Activated CD4-positive, alpha-beta T cell treated with anti-CD3 and anti-CD28 coated beads, Interleukin-2, amount 50 U/mL, for 16 hours (primary cell): ENCODE measurements at places on chromosomes 1 and 21.

DNA sequence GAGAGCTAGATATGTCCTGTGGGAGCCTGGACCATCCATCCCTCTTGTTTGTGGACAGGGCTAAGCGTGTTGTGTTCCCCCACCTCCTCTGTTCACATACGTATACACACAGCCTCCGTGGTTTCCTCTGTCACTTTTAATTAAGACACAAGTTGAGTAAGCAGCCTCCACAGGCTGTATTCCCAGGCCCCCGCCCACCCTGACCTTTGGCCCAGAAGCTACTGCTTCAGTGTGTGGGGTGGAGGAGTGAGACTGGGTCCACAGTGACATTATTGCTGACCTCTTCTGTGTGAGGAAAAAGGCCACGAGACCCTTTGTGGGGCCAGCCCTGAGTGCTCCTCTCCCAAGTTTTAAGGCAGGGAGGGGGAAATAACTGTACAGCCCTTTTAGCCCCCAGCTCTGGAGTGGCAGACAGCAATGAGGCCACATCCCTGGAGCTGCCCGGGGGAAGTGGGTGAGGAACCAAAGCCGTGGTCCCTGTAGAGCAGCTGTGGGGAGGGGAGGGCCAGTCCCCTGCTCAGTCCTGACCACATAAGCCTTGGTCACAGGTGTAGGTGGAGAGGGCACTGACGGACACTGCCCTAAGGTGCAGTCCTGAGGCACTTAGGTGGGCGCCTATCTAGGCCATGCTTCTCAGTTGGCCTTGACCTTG lies 4.4 kb downstream of the ELOVL1 start:
- DNase-seq: peak; percentile 39

- DNase-seq: no peak
These were observed 116.6 kb downstream of the NTMT2 start for GRCh38 chr1:170262276-170262939.

DNA sequence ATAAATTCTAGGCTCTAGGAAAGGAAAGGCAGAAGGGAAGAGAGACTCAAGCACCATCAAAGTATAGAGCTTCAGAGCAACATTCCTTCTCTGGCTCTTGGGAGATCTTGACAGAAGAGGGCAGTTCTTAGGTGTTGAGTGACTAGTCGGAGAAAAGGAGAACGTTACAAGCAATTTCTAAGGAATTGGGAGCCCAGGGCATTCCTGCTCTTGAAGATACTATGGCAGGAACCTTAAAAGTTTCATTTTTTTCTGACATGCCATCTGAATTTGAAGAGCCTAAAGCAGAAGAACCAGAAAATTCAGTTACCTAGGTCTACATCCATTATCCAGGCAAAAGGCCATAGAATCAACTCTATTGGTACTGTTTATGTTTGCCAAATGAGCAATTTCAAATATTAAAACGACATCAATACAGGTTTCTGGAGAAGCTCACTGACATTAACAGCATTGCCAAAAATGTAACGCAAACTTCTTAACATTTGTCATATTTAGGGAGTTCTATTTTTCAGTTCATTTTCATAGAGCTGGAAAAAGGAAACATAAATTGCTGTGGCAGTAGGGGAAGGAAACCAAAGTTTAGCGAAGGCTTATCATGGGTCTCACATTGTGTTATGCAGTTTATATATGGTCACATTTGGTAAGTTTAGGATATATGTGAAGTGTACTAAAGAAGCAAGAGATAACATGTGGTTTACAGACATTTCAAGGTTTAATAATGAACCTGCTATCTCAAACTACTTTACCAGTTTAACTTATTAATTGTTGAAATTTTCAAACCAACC lies 210.1 kb upstream of the NRIP1 start:
- DNase-seq: no peak

- DNase-seq: no peak
These were observed 37.3 kb upstream of the ARHGEF16 start for GRCh38 chr1:3417082-3417739.

- DNase-seq: no peak
These were observed 32.1 kb upstream of the RAB4A start for GRCh38 chr1:229238674-229239415.

GRCh38 chr1:93004566-93005251 lies 43.4 kb upstream of the DIPK1A start:
- DNase-seq: no peak

DNA sequence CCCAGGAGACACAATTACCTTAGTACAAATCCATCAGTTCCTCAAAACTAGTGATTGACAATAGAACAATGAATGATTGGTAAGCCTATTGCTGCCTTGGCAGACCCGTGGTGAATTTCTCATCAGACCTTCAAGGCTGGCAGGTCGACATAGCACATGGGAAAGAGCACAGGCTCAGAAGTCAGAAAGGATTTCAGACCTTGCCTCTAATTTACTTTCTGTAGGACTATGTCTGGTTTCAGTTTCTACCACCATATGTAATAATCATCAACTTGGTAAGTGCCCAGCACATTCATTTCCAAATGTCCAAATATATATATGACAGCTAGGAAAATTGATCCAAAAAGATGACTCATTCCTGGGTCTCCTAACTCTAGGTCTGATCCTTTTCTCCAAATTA lies 62.5 kb upstream of the GRHL3 start:
- no peak for DNase-seq

DNA sequence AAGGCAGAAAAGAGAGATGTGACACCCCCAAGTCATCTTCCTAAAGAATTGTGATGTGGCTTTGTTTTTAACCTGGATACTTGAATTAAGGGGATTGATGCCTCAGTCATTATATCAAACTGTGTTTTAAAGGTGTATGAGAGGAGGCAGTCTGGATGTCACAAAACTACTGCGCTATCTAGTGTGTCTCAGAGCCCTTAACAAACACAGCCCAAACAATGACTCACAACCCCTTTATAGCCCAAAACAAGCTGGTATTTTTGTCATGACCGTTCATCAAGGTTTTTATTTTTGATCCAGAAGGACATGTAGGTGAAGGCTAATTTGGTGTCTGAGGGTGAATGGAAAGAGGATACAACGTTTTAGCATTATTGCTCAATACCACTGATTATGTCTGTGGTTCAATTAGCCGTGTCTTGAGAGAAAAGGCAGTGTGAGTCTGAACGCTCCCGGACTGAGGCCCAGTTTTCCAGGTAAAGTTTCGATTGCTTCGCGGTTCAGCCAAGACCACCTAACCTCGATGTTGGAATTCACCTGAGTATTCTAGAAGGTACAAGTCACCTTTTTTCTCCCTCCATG lies 71.6 kb downstream of the SGIP1 start:
- no peak for DNase-seq

GRCh38 chr1:79827446-79827845 lies 820.9 kb upstream of the ADGRL4 start:
- DNase-seq: no peak

GRCh38 chr21:37263827-37264600 lies 3.1 kb downstream of the VPS26C start:
- no peak for DNase-seq

DNA sequence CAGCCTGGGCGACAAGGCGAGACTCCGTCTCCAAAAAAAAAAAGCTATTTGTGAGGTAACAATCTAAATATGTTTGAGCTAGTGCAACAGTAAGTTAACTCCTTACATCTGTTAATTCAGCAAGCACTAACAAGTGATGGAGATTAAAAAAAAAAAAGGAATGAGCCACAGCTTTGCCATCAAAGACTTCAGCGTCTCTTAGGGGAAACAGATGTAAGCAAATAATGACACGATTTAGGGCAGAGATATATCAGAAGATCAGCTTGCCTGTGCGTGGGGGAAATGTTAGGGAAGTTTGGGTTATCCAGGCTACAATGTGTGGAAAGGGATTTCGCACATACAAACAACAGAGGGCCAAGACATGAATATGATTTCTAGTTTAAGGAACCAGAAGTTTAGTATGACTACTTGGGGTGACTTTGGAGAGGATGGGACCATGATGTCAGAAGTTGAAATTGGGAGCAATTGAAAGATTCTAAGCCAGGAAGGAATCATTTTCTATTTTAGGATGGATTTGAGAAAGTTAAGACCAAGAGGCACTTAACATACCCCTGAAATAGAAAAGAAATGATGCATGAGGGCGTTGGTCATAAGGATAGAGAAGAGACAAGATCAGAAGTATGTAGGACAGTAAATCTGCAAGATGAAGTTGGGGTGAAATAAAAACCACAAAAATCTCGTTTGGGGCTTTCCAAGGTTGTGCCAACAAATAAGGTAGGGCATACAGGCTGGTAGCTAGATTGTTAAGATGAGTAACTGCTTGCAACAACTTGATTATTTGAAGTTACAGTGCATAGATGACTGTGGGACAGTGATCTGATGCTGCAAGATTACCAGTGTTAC lies 2.4 kb upstream of the BRWD1 start:
- DNase-seq: peak; percentile 81

DNA sequence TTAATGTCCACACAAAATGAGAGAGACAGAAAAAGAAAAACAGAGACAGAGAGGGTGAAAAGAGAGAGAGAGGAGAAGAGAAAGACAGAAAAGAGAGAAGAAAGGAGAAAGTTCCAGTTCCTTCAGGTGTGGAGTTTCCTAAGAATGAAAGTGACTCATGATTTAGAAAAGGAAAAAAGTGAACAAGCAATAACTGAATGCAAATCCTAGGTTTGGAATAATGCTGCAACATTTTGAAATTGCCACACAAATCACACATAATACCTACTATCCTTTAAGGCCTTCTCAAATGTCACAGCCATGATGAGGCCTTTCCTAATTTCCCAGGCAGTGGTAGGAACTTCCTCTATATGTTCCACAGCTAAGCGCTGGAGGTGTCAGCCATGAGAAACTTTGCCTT lies 31.5 kb upstream of the XPR1 start:
- no peak for DNase-seq

DNA sequence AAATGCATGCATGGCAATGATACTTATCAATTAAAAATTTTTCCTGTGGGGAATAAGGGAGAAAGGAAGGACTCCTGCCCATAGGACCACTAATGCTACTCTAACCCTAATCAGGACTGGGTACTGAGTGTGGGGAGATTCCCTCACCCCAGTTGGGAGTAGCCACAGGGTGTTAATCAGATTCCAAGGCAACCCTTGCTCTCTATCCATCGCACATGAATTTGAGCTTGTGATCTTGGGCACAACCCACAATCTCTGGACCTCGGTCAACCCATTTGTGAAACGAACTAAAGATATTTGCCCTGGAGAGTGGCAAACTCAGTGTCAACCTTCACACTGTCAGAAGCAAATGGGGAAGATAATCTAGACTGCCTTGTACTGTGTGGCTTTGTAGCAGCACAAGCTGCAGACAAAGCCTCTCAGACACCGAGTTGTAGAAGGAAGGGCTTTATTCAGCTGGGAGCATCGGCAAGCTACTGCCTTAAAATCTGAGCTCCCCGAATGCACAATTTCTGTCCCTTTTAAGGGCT lies 69.5 kb downstream of the SERINC2 start:
- no peak for DNase-seq

GRCh38 chr1:234271243-234271606 lies 102.0 kb upstream of the COA6 start:
- peak; percentile 80 for DNase-seq

GRCh38 chr1:93964777-93965200 lies 55.6 kb upstream of the GCLM start:
- DNase-seq: no peak

DNA sequence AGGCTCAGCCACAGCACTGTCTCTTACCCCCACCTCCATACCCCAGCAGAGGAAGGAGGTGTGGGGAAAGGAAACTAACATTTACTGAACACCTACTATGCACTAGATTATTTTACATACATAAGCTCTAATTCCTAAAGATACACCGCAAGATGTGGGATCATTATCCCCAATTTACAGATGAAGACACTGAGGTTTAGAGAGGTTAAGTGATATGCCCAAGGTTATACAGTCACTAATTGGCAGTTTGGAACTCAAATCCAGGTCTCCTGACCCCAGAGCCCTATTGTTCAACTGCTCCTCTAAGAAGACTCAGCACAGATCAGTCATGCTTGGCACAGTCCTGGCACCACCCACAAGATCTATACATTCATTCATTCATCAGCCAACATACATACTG lies 3.7 kb upstream of the TENT5B start:
- no peak for DNase-seq
